ENCODE measurements at places on chromosomes 7 and 10. TPM values are rescaled to one million over a fixed set of nuclear protein-coding genes. Genes with fewer than 3 reads are reported as not detected.

PON1 gene
- not detected for total RNA-seq

GPER1 gene
- 2.3 TPM for total RNA-seq

FAM171A1 gene
- total RNA-seq: 8.3 TPM

PDK4 gene
- total RNA-seq: 5.8 TPM

DNA sequence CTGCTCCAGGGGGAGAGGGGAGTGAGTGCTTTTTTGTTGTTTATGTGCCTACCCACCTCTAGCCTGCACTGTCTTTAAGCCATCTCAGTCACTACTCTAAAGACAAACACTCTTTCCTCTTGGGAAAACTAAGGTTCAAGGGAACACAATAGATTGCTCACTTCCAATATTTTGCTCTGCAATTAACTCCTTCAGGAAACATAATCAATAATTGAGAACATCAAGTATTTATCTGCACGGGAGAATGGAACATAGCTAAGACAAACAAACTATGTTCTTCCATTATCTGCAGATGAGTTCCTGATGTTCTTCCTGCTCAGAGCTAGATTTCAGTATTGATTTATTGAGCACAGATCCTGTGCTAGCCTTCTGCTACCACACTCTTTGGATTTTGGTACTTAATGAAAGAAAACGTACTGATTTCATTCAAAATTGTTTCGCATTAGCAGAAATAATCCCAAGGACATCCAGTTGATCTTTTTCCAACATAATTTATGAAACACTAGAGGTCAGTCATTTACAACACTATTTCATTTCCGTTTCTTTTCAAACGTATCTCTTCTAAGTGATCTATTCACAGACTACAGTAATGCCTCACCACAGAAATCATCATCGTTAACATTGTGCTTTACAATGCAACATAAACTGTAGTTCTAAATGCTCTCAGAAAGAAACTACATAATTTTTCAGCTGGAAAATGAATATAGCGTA is 8.3 kb downstream of the NEBL start:
- no peak for DNase-seq

GRCh38 chr7:66657798-66658197 is 29.1 kb downstream of the KCTD7 start:
- DNase-seq: no peak

DNA sequence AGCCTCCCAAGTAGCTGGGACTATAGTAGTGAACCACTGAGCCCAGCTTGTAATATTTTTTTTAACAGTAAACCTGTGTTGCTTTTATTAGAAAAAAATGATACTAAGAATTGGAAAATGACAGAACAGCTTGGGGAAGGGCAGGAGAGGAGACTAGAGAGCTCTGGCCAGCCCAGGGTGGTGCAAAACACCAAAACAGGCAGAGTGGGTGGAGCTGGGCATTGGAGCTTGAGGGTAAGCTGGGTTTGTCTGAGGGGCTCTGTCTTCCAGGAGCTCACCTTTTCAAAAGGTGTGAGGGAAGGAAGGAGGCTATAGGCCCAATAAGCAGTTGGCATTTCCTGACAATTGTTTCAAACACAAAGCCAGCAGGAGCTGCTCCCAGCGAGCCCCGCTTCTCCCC is 75.2 kb upstream of the DUSP5 start:
- DNase-seq: no peak

- no peak for DNase-seq
These were observed 21.3 kb downstream of the CCDC3 start for GRCh38 chr10:12980102-12980661.

DNA sequence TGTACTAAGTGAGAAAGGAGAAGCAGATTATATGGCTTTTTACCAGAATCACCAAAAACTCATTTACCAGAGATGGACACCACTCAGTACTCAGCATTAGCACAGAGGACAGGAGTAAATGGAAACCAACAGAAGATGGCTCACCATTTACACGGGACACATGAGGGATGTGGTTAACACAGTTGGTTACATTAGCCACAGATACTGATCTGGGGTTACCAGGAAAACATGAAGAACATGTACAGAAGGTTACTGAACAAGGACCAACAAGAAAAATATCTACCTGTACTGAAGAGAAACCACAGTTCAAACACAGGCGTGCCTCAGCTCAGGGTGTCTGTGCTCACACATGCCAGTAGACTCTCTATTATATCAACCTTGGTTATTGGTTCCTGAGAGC is 1285.8 kb upstream of the SORCS1 start:
- DNase-seq: no peak

DNA sequence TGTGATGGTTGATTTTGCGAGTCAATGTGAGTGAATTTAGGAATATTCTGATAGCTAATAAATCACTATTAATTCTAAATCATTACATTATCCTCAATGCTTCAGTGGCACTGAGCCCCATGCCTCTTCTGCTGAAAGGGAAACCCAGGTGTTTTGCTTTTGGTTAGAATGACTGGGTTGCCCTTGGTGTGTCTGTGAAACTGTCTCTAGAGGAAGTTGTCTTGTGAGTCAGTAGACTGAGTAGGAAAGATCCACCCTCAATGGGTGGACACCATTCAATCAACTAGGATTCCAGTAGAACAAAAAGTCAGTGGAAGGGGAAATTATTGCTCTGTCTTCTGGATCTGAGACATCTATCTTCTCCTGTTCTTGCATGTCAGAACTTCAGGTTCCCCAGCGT is 472.4 kb downstream of the ANKRD7 start:
- DNase-seq: no peak

- DNase-seq: no peak
These were observed 22.0 kb downstream of the ADRA2A start for GRCh38 chr10:111098679-111099437.

Data from NCI-H460 (cell line).